Esophagus muscularis mucosa (tissue), 4 donors: ENCODE measurements at places on chromosomes 3 and 15. TPM values are rescaled to one million over a fixed set of nuclear protein-coding genes. Genes with fewer than 3 reads are reported as not detected.

GRCh38 chr15:93671387-93671943 is 559.9 kb upstream of the MCTP2 start:
- DNase-seq = no peak

DNA sequence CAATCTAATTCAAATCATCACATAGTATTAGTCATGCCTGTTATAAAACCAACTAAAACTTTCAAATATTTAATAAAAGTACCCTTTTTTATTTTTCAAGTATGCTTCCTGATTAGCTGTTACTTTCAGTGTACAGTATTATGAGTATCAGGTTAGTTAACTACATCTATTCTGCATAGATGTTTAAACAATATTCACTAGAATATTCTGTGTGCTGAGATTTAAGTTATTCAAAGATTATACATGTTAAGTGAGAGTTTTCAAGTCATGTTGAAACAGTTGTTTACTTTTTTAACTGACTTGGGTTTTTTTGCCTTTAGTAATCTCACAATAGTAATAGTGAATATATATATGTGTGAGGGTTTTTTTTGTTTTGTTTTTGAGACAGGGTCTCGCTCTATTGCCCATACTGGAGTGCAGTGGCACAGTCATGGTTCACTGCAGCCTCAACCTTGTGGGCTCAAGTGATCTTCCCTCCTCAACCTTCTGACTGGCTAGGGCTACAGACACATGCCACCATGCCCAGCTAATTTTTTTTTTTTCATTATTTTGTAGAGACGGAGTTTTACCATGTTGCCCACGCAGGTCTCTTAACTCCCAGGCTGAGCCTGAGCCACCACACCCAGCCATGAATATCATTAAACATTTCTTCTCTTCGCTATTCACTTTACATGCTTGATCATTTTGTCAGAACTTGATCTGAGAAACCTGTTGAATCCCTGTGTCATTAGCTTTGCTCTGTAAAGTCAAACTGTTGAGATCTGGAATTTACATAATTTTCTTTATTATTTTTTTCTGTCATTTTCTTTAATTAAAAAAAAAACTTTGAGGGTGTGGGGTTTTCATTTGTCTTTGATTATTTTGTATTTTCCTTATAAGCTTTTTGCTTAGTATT is 286.2 kb upstream of the UBE2E1 start:
- DNase-seq = no peak

DNA sequence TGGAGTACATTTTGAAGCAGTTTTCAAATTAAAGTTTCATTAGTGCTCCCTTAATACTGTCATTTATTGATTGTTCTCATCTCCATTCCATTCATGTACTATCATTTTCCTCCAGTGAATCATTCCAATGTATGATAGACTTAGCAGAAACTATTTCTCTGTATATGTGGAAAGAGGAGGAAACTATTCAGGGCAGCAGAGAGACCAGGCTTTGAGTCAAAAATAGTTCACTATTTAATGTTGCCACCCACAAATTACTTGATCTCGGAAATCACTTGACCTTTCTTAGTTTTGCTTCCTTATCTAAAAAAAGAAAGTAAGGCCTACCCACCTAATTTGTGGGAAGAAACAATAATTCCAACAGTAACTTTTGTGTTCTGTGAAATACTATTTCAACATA is 610.5 kb upstream of the ZNF385D start:
- DNase-seq = no peak

- no peak for DNase-seq
Observed at GRCh38 chr15:34188711-34189110, 21.2 kb downstream of the KATNBL1 start.

DNA sequence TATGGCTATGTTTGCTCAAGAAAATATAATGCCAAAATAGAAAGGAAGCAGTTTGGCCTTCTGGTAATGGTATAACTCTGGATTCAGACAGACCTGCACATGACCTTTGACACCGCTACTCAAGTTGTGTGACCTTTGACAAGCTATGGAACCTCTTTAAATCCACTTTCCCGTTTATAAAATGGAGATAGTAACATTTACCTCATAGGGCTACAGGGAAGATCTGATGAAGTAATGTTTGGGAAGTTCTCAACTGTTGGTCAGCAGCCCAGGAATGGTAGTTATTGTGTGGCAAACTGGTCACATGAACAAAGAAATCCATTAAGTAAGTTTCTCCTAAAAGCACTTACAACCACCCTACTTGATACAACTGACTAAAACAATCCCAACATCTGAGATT is 95.1 kb upstream of the PHLDB2 start:
- no peak for DNase-seq

DNA sequence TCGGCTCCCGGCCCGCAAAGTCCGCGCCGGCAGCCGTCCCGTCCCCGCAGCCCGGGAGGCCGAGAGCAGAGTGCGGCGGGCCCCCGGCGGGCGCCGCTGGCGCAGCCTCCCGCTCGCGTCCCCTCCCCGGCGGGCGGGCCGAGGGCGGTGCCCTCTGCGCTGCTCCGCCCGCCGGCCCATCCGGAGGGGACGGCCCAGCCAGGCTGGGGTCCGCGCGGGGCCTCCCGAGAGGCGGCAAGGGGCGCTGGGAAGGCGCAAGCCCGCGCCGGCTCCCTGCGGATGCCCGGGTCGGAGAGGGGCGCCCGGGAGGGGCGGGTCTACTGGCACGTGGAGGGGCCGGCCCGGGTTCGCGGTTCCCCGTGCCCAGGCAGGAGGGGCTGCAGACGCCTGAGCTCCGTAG is at the start of the genes CLCN2 and POLR2H:
Gene CLCN2, minus strand, starts transcription at position 74 of the 400 bp plus-strand sequence. CDS start 126 bp downstream, outside the sequence.
Gene POLR2H, plus strand, starts transcription at position 179 of the 400 bp plus-strand sequence. CDS start 1,783 bp downstream, outside the sequence.
- DNase-seq = no peak

GRCh38 chr3:193844472-193844871 is 251.5 kb downstream of the OPA1 start:
- DNase-seq = no peak

GRCh38 chr3:14396031-14396692 is 6.2 kb upstream of the SLC6A6 start:
- DNase-seq = no peak

- DNase-seq = no peak
Observed at GRCh38 chr15:66151809-66152208, 101.7 kb downstream of the MEGF11 start.

GRCh38 chr3:155712008-155712407 is 32.9 kb downstream of the PLCH1 start:
- no peak for DNase-seq

DNA sequence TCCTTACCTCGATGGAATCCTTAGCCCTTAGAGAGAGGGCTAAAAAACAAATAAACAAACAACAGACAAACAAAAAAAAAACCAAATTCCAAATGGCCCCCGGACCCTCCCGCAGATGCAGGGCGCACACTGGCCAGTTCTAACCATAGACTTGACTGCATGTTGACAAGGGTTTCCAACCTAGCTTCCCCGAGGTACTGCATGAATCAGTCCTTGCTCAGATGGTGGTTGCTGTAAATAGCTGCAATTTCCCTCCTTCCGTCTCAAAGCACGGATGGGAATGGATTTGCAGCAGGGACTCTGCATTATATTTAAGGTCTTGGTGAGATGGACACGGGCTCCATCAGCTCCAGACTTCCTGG is 162.8 kb downstream of the CD47 start:
- DNase-seq = no peak

DNA sequence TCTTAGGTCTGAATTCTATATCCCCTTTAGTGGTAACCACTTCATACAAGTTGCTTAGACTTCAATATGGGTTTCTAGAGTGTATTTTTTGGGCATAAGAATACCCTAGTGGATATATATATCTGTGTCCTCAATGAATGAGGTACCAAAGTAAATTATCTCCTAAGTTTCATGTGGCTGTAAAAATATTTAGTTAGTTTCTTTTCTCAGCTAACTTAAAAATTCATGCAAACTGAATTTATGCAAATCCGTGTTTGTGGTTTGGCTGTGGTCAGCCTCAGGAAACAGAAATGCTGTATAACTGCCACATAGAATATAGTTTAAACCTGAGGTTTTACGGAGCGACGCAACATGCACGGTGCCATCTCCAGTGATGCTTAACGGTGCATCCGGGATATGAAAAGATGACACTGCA is 80.3 kb downstream of the PEX5L start:
- DNase-seq = no peak

GRCh38 chr15:76193934-76194333 is 117.3 kb downstream of the ETFA start:
- no peak for DNase-seq

DNA sequence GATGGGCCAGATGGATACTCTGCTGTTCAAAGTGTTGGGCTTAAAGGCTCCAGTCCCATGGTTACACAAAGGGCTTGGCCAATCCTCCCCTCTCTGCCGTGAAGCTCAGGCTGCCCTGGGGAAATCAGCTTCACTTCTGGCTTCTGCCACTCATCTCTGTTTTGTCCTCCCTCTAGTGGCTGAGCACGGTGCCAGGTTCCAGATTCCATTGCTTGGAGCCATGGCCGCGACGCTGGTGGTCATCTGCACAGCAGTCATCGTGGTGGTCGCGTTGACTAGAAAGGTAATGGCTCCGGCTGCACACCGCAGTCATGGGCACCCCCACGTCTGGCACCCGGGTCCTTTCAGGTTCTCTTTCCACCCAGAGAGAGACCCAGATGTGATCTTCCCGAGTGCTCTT is 5.6 kb downstream of the TIGIT start:
- no peak for DNase-seq

GRCh38 chr15:64610257-64610919 is 150.0 kb downstream of the ZNF609 start:
- DNase-seq = no peak

DNA sequence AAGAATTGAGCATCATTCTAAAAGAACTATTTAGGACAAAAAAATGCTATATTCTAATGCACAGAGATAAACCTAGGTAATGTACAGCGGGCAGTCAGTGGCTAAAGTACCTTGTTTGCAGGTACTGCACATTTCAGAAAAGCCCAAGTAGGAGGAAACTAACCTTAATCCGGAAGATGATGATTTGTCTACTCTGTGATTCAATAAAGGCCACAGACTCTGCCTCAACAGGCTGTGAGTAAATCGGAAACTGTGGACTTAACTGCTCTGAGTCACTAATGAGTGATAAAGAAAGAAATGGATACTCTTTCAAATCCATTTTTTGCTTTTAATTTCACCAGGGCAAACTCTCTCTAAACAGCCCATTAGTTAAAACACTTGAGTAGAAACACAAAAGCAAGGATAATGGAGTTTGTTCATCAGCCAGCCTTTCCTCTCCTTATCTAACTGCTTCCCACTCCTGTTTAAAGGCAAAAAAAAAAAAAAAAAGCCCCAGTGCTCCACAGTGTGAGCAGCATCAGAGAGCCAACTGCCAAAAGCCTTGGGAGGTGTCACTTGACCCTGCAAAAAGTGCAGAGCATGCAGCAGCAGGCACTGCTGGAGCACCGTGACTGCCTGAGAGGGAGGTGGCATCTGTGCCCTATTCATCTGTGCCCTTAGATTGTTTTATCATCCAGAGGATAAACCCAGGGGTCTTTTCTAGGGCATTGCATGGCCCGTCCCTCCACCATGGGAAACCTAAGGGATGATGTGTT is 187.7 kb downstream of the SATB1 start:
- DNase-seq = no peak

DNA sequence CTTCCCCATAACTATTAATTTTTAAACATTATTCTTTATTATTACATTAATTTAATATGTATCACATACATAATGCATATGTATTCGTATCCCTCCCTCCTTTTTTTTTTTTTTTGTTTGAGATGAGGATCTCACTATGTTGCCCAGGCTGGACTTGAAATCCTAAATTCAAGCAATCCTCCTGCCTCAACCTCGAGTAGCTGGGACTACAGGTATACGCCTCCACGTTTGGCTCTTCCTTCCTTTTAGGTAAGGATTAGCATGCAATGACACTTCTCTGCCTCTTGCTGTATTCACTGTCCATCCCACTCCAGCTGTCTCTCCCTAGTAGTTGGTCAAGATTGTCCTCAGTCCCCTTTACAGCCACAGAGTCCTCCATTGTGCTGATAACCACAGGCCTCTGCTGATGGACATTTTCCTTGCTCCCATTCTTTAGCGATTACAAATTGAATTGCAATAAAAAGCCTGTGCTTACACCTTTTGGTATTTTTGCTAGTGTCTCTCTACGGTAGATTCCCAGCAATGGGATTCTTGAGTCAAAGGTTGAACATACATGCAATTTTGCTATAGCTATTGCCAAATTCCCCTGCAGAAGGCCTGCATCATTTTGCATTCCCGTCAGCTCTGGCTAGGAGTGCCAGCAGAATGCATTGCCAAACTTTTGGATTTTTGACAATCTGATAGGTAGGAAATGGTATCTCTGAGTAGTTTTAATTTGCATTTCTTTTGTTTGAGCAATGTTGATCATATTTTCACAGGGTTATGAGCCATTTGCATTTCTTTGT is 156.6 kb downstream of the SMAD6 start:
- no peak for DNase-seq

DNA sequence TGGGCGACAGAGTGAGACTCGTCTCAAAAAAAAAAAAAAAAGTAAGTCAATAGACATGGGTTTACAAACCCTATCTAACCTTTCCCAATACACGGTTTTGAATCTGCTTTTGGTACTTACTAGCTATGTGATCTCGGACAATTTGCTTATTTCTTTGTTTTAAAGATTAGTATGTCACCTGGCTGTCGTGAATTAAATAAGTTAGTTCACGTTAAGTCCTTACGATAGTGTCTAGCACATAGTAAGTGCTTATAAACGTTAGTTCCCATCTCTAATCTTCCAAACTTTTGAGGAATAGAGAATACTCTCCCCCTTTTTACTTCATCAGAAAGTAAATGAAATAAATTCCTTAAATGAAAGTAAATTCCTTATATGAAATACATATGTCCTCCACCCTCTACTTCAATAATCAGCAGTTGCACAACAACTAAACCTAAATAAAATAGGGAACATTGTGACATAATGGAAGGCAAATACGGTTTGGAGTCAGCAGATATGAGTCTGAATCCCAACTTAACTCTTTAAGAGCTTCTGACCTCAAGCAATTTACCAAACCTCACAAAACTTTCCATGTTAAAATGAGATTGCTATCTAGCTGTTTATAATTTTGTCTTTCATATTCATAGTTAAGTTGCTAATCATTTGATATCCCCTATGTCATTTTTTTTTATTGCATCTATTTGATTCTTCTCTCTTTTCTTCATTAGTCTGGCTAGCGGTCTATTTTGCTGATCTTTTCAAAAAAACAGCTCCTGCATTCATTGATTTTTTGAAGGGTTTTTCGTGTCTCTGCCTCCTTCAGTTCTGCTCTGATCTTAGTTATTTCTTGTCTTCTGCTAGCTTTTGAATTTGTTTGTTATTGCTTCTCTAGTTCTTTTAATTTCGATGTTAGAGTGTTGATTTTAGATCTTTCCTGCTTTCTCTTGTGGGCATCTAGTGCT is 134.6 kb downstream of the PEAK1 start:
- no peak for DNase-seq

GRCh38 chr3:159859424-159859823 is 129.2 kb upstream of the IL12A start:
- DNase-seq = peak; percentile 37

Gene POC1A
- 1.2 TPM for total RNA-seq

Gene UNC13C
- 0.19 TPM for total RNA-seq

Gene MCF2L2
- 1.6 TPM for total RNA-seq

Gene LSMEM2
- total RNA-seq = not detected

Gene FAM3D
- not detected for total RNA-seq

Gene CMTM8
- total RNA-seq = 4.0 TPM

Gene CCR3
- not detected for total RNA-seq

Gene SLCO3A1
- total RNA-seq = 12.2 TPM

Gene GP5
- 0.34 TPM for total RNA-seq

Gene DNAJC17
- 17.1 TPM for total RNA-seq

Gene NR1I2
- total RNA-seq = 0.46 TPM

Gene PRICKLE2
- 99.9 TPM for total RNA-seq

Gene SLC30A4
- 9.4 TPM for total RNA-seq

Gene CHRFAM7A
- total RNA-seq = 0.83 TPM

Gene SLC22A13
- total RNA-seq = 0.17 TPM

Gene GOLGA8T
- total RNA-seq = not detected

Gene SLC24A5
- not detected for total RNA-seq
